ENCODE measurements at places on chromosomes 3 and 15.

GRCh38 chr3:159548675-159549335 lies 439.8 kb upstream of the IL12A start:
- no peak for DNase-seq

GRCh38 chr3:170128259-170128976 lies 53.1 kb downstream of the PHC3 start:
- no peak for DNase-seq

DNA sequence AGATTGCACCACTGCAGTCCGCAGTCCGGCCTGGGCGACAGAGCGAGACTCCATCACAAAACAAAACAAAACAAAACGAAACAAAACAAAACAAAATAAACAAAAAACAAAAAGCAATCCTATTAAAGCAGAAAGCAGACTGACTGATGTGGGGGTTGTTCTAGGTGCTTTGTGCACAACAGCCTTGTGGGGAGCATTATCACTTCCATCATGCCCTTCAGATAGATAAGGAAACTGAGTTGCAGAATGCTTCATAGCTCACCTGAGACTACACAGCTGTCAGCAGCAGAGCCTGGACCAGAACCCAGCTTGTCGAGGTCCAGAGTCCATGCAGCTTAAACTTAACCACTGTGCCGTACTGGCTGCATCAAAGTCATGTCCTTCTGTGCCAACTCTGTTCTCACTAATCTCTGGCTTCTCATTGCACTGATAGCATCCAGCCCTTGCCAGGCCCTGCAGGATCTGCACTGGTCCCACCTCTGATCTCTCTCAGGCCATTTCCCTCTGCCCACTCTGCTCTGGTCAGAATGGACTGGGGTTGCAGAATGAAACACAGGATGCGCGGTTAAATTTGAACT lies 47.6 kb upstream of the MRPS22 start:
- DNase-seq = no peak

DNA sequence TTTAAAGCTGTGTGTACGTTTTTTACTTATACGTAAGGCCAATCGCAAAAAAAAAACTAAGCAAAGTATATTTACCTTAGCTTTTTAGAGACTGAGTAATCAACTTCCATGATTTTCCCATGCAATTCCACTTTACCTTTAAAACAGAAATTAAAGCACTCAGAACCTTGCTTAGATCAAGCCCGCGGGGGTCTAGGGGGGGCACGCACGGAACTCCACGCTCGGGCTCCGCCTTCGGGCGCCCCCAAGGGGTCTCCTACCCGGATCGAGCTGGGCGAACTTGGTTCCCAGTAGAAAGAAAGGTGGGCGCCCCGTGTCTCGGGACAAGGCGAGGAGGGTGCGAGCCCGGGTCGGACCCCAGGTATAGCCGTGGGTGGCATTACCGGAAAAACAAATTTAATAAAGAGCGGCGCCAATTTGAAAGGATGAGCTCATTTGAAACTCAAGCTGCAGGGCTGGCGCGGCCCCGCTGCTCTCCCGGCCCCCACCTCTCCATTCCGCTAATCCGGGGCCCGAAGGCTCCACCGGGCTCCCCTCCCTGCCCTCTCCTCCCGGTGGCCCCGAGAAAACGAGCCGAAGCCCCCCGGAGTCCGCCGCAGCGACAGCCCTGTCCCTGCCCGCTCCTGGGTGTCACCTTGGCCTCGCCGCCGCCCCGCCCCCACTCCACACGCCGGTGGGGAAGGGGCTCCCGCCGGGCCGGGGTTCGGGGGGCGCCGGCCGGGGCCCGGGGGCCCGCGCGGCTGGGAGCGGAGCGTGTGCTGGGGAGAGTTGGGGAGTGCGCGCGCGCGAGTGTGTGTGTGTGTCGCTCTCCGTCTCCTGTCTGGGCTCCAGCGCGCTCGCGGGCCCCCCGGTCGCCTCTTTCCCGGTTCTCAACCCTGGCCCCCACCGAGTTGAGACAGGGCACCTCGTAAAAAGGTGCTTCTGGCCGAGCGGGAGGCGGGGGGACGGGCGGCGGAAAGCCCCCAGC lies 1.5 kb downstream of the IGF2BP2 start:
- DNase-seq = no peak

DNA sequence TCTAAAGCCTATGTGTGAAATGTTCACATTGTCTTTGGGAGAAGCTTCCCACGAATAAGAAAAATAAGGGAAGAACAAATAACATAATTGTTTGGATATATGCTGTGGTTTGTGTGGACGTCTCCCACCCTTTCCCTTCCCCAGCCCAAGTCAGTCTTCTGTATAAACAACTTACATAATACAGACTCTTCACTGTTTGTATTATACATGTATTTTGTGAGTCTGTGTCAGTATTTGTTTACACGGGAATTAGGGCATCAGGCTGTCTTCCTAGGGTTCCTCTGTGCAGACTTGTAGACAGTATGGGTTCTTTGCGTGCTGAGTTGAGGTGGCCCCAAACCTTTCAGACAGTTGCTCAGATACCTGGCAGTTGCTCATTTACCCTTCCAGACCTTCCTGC lies 103.4 kb downstream of the IGF1R start:
- DNase-seq = no peak

DNA sequence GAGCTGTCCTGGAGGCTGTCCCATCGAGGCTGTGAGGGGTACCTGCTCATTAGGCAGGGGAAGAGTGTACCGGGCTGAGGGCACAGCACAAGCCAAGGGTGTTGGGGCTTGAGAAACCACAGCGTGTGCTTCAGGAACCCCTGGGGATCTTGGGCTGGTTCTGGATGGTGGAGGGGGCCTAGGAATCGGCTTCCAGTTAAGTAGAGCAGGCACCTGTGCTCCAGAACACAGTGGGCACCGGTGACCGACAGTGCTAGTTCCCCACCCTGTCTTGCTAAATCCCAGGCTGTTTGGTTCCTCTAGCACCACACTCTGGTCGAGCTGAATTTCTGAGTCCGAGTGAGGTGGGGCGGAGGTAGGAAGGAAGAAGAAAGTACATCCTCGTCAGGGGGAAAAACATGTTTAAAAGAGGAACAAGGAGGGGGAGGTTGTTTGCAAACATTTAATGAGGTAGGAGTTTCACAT lies 29.1 kb downstream of the SLC6A6 start:
- no peak for DNase-seq

GRCh38 chr15:25887870-25888269 lies 24.7 kb upstream of the ATP10A start:
- no peak for DNase-seq

DNA sequence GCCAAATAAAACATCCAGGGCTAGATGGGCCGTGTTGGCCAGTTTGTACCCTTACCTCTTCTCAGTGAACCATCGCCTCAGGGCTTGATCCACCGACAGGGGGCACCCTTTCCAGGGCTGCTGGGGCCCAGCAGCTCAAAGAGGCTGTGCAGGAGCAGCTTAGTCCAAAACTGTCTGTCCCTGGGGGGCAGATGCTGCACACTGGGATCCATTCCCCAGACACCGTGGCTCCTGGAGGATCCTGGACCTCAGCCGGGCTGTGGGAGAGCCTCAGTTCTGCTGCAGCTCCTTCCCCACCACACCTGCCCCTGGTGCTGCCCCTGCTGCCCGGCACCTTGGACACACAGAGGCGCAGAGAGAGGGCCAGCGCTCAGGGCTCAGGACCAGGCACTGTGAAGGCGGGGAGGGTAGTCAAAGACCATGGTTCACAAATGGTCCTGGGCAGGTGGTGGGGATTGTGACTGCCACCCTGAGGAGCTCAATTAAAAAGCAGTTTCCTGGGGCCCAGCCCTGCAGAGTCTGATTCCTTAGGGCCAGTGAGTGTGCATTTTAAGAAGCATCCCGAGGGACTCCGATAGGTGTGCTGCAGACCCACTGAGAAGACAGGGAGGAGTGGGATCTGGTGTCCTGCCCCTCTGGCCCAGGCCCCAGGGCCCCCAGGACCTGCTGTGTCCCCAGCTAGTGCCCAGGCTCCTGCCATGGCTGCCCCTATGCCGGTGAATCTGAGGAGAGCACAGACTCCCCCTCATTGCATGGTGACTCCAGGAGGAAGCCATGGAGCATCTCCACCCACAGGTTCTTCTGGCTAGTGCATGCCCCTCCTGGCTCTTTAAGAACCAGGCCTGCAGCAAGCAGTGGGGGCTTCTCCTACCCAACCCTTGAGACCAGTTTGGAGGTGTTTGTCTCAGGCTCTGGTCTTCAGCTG lies 86.5 kb upstream of the PRR20G start:
- no peak for DNase-seq

- no peak for DNase-seq
Measured at GRCh38 chr3:10666621-10667020, 149.4 kb upstream of the SLC6A11 start.

DNA sequence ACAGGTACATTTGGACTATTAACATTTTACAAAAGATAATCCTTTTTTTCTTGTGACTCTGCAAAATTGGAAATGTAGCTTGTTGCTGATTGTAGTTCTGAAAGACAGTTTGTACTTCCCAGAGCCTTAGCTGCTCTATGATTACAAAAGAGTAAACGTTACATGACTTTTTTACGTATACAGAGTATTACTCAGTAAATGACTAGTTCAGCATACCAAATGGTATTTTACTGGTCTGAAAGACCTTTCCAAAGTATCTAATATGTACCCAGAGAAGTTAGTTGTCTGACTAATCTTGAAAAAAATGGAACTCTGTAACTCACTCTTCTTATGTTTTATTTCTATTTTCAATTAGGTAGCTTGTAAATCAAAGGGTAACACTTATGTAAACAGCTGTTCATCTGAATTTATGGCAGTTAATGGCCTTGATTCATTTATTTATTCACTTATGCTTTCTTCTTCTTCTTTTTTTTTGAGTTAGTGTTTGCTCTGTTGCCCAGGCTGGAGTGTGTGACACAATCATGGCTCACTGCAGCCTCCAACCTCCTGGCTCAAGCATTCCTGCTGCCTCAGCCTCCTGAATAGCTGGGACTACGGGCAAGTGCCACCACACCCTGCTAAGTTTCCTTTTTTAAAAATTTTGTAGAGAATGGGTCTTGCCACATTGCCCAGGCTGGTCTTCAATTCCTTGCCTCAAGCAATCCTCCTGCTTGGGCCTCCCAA lies 151.7 kb downstream of the C3orf38 start:
- DNase-seq = no peak

GRCh38 chr3:122052968-122053367 lies 2.2 kb upstream of the CD86 start:
- DNase-seq = no peak

DNA sequence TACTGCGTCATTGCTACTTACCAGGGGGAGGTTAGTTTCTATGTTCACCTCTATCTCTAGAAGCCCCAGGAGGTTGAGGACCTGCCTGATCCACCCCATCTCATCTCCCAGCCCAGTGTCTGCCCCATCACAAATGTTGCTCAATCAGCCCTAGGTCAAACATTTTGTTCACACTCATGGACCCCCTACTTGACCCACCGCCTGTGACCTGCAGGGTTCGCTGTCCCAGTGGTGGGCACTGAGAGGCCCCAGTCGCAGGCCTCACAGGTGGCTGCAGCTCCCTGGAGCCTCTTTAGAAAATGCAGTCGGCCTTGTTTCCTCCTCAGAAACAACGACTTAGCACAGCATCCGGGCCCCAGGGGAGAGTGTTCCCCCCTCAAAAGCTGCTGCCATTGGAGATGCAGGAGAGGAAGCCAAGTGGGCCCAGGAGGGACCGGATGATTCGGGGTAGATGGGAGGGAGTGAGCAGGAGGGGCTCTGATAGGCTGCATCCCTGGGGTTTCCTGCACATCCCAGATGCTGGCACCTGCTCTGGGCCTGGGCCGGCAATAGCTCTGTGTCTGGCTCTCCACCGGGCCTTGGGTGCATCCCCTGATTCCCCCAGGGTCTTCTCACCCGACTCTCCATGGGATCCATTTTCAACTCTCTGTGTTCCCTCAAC lies 18.4 kb upstream of the INSYN1 start:
- DNase-seq = no peak

DNA sequence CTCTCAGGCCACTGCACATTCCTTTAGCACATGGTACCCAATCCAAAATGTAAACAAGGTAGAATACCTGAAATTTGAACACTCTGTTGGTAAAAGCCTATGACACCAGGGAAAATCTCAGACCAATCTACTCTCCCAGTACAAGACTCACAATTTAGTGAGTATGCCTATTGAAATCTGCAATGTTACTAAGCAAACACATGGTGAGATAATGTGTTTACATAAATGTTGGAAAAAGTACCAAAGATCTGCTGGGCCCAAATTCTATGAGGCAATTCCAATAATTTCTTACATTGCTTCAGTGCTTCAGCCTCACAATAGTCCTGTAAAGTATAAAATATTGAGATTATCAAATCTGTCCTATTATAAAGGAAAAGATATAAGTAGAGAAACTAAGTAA lies 536.1 kb downstream of the PYDC2 start:
- DNase-seq = no peak

DNA sequence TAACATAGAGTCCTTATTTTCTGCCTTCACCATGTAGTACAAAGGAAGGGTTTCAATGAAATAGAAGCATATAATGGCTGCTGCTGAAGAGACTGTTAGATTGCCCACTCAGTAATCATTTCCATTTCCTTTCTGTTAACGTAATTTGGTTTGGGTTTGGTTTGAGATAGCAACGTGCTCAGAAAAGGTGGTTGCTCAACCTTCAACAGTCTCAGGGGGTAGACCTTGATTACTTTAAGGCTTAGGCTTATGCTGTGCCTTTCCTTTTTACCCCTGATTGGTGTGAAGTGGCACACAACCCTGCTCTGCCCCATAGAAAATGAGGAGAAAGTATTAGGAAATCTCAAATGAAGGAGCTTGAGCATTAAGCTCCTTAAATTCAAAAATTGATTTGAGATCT lies 163.7 kb upstream of the TP63 start:
- DNase-seq = no peak

GRCh38 chr3:177468816-177469215 lies 271.5 kb upstream of the TBL1XR1 start:
- no peak for DNase-seq

- no peak for DNase-seq
Measured at GRCh38 chr3:136672457-136672856, 79.7 kb downstream of the STAG1 start.

- no peak for DNase-seq
Measured at GRCh38 chr15:22229990-22230819, 149.9 kb downstream of the OR4M2 start.

DNA sequence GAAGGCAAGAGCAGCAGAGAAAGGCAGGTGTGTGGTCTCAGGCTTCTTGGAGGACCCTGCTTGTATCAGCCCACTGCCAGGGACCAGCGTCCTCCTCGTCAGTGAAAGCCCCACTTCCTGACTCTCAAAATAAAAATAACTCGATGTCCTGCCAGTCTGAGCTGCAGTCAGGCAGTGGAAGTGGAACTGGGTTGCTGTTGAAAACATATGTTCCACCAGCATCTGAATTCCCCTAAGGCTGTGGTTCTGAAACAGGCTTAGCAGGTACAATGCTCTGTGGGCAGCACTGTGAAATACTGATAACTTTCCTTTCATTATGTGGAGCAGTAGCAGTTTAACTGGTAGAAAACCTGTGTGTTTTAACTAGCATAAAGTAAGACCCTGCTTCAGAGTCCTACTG lies 121.6 kb upstream of the EIF1B start:
- no peak for DNase-seq

DNA sequence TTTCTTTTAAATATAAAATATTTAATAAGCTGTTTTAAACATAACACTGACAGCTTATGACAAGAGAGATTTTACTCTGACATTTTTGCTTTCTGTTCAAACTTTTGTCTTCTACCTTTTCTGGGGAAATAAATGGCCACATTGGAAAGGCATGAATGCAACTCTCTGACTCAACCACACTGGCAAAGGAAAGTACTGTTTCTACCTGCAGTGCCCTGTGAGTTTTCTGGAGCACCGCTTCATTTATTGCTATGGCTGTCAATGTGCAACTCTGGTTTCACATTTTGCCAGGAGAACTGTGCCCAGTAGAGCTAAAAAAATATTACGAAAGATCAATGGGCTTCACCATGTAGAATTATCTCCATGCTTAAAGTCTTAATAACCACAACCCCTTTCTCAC lies 15.1 kb downstream of the PDZRN3 start:
- DNase-seq = no peak

- no peak for DNase-seq
Measured at GRCh38 chr3:165778456-165778855, 58.8 kb downstream of the BCHE start.

All from cortex of kidney (tissue), 1 donor.